Fibroblast of gingiva (primary cell): ENCODE measurements at places on chromosomes 7 and 10.

- DNase-seq = no peak
Measured at GRCh38 chr7:6475433-6476186, 27.9 kb upstream of the DAGLB start.

GRCh38 chr7:80540836-80541235 lies 29.0 kb upstream of the GNAT3 start:
- DNase-seq = no peak

DNA sequence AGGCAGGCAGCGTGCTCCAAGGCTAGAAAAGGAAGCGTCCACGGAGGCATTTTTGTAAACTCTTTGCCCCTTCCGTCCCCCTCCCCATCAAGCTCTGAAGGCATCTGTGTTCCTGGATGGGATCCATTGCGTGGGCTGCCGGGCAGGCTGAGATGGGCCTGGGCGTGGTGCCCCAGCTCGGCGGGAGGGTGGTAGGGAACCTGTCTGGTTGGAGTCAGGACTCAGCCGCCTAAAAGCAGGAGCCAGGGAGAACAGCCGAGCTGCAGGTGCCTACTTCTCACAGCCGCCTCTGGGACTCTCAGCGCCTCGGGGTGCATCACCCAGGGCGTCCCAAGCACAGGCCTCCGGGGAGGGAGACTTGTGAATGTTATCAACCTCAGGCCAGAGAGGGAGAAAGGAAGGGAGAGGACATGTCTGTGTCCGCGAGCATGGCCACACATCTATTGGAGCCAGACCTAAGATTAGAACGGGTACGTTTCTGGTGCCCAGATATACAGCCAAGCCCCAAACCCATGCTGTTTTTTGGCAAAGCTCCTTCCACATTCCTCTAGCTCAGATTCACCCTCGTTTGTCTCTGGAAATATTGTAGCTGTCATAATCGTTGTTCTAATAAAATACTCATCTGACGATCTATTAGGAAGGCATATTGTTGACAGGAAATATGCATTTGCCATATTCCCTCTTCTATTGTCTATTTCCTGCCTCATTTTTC lies 48.6 kb upstream of the CTBP2 start:
- DNase-seq = no peak

GRCh38 chr10:109895848-109896247 lies 27.5 kb downstream of the XPNPEP1 start:
- DNase-seq = no peak
